ENCODE measurements at places on chromosomes 4 and X.
A peak's percentile ranks its signal among the peaks of the same experiment; 100 is the strongest.

- H3K36me3 ChIP-seq = no peaks in the 10 kb centered on the region
- no peaks in the 10 kb centered on the region for H3K27me3 ChIP-seq
- DNase-seq = peak; percentile 71
- H3K4me3 ChIP-seq = no peak overlapping the region
Measured at GRCh38 chr4:23770011-23770410, 119.8 kb downstream of the PPARGC1A start.

- no peaks in the 10 kb centered on the region for H3K36me3 ChIP-seq
- no peaks in the 10 kb centered on the region for H3K27me3 ChIP-seq
- no peak for DNase-seq
- H3K4me3 ChIP-seq = no peak overlapping the region
- no peak overlapping the region for H3K27ac ChIP-seq
Measured at GRCh38 chr4:168514249-168514852, 17.5 kb downstream of the PALLD start.

DNA sequence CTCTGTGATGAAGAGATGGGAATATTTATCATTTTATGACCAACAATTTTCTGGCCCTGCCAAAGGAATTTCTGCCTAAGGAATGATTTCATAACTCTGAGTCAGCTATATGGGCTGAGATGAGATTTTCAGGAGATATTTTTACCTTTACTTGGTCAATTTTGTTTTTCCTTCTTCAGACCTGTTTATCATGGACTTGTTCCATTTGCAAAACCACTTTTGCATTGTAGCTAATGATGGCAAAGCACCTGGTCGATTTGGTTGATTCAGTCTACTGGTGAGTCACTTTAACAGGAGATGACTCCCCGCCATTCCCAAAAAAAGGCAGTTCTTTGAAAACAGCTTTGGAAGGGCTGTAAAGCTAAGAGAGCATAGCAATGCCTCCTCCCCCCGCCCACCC, 53.3 kb downstream of the TEX13A start:
- no peak overlapping the region for H3K27ac ChIP-seq
- H3K27me3 ChIP-seq = no peaks in the 10 kb centered on the region
- H3K36me3 ChIP-seq = no peaks in the 10 kb centered on the region
- peak; percentile 23 for DNase-seq

- H3K27me3 ChIP-seq = no peaks in the 10 kb centered on the region
- no peak overlapping the region for H3K4me3 ChIP-seq
- DNase-seq = no peak
Measured at GRCh38 chr4:1822568-1823544, 29.8 kb downstream of the FGFR3 start.

DNA sequence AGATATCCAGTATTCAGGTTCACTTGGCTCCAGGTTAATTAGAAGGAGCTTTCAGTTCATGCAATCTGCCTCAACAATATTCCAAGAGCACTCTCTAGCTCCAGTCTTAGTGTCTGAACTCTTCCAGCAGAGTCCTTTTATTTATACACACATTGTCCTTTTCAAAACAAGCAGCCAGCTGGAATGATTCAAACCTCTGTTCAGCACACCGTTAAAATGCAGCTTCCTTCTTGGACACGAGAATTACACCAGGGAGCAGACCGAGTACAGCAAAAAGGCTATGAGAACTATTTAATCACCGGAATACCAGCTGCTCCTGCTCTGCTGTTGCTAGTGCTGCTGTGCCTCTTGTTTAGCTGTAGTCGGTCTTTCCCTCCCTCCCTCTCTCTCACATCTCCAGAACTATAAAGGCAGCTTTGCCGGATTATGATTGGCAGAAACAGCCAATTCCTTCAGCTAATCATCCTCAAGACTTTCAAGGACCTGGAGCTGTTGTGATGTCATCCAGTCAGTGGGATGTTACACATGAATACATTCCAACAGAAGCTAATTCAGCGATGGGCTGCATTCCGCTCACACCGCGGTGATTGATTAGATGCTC, at the start of gene NDST4:
NDST4 (minus strand) TSS at position 115 of the 601 bp plus-strand sequence. CDS start 36,584 bp downstream, outside the sequence.
- no peak within 1 kb of the TSS for H3K4me3 ChIP-seq
- no peaks in the 10 kb centered on the region for H3K4me1 ChIP-seq
- H3K27me3 ChIP-seq = no peaks in the 10 kb centered on the region
- no peak within 1 kb of the TSS for H3K27ac ChIP-seq
- no peaks in the 10 kb centered on the region for H3K36me3 ChIP-seq
- DNase-seq = peak; percentile 13

DNA sequence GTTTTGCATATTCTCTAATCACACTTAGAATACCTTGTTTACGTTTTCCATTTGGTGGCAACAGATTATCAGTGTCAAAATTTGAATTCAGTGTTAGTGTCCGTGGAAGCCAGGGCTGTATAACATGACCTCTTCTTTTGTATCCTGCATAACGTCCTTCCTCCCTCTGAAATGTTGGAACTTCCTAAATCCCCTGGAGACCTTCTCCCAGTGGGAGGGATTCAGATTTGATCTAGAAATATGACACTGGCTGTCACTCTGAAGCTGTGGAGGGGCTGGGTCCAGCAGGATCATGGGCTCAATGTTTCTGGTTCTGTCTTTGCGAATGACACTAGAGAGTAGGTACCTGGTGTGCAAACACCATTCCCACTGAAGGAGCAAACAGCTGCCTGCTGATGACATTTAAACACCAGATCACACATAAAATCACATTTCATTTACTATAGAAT, 850 bp upstream of the CXCL3 start:
- no peaks in the 10 kb centered on the region for H3K4me1 ChIP-seq
- no peak overlapping the region for H3K27ac ChIP-seq
- no peak overlapping the region for H3K4me3 ChIP-seq
- no peaks in the 10 kb centered on the region for H3K36me3 ChIP-seq
- no peaks in the 10 kb centered on the region for H3K27me3 ChIP-seq
- DNase-seq = no peak

- DNase-seq = no peak
- H3K36me3 ChIP-seq = no peaks in the 10 kb centered on the region
- H3K27me3 ChIP-seq = no peaks in the 10 kb centered on the region
- no peaks in the 10 kb centered on the region for H3K4me1 ChIP-seq
- H3K4me3 ChIP-seq = no peak overlapping the region
Measured at GRCh38 chrX:568311-568710, 62.3 kb upstream of the SHOX start.

DNA sequence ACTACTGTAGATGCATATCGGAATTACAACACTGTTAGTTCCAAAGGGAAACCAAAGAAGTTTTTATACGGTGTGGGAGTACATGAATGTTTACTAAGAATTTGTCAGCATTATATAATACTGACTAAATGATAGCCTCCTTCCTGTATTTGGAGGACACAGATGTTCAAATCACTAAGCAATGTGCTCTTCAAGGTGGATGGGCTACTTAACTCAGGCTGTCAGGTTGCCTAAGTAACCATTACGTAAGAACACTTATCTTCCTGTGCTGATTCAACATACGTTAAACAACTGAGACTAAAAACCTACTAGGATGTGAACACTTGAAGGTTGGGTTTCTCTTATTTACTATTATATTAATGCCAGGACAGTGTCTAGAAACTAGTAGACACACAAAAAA, 81.9 kb upstream of the HPGD start:
- DNase-seq = peak; percentile 3
- no peaks in the 10 kb centered on the region for H3K27me3 ChIP-seq
- H3K36me3 ChIP-seq = no peaks in the 10 kb centered on the region

DNA sequence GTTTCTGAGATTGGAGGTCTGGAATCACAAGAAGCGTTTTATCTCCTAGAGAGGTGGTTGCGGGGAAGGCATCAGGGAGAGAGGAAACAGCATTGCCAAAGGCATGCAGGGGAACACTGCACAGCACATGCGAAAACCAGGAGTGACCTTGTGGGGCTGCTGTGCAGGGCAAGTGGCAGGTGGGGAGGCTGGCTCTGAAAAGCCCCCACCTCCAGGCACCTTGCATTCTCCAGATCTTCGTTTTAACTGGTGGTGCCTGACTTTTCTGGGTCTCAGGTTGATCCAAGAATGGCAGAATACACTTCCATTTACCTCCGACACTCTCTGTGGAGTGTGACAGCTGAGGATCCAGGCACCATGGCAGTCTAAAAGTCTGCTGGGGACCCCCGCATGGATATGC, 209.4 kb upstream of the LEF1 start:
- no peaks in the 10 kb centered on the region for H3K36me3 ChIP-seq
- DNase-seq = no peak
- H3K4me3 ChIP-seq = no peak overlapping the region
- H3K27ac ChIP-seq = no peak overlapping the region

DNA sequence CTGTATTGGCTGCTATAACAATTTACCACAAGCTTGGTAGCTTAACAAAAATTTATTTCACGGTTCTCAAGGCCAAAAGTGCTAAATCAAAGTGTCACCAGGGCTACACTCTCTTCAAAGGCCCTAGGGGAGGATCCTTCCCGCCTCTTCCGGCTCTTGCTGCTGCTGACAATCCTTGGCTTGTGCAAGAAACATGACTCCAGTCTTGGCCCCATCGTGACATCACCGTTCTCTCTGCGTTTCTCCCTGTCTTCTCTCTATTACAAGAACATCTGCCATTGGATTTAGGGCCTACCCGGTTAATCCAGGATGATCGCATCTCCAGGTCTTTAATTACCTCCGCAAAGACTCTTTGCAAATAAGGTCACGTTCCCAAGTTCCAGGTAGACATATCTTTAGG, 10.4 kb upstream of the CLCN4 start:
- H3K27ac ChIP-seq = no peak overlapping the region
- H3K4me1 ChIP-seq = peaks cover 4% of the 10 kb centered on the region
- DNase-seq = no peak
- no peak overlapping the region for H3K4me3 ChIP-seq
- H3K27me3 ChIP-seq = no peaks in the 10 kb centered on the region
- peaks cover 12% of the 10 kb centered on the region for H3K36me3 ChIP-seq

DNA sequence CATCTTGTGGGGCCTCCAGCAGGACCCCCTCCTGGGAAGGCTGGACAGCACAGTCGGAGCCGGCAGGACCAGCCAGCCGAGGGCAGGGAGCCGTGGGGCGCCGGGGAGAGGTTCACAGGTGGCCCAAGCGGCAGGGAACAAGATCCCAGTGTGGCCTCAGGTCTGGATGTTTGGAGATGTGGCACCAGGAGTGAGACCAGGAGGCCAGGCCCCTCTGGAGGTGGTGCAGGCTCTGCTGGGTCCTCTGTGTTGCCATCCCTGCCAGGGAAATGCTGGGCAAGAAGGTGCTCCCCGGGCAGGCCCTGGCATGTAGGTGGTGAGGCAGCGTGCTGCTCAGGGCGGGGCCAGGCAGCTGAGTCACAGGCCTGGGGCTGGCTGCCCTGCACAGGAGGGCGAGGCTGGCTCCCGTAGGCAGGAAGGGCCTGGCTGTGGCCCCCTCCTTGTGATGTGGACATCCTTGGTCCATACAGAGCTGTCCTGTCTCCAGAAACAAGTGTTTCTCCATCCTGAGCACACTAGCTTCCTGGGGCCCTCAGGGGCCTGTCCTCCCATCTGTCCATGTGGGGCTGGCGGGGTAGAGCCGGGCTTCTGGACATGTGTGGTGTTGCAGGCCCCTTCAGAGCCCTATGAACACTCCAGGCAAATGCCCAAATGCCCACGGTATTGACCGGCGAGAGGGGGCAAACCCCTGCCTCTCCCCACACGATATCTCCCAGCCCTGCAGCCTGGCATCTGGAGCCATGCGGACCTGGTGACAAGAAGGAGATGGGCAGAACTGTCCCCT, 4.8 kb upstream of the HGFAC start:
- H3K36me3 ChIP-seq = no peaks in the 10 kb centered on the region
- H3K4me3 ChIP-seq = no peak overlapping the region
- H3K27me3 ChIP-seq = no peaks in the 10 kb centered on the region

GRCh38 chr4:25297528-25298242, 14.9 kb upstream of the ZCCHC4 start:
- no peaks in the 10 kb centered on the region for H3K27me3 ChIP-seq
- H3K4me3 ChIP-seq = no peak overlapping the region
- no peaks in the 10 kb centered on the region for H3K36me3 ChIP-seq
- H3K4me1 ChIP-seq = peaks cover 2% of the 10 kb centered on the region

GRCh38 chrX:56783450-56783831, 54.4 kb downstream of the NBDY start:
- peaks cover 16% of the 10 kb centered on the region for H3K4me1 ChIP-seq
- H3K4me3 ChIP-seq = no peak overlapping the region
- H3K27ac ChIP-seq = peak overlapping the region; percentile 17
- no peaks in the 10 kb centered on the region for H3K27me3 ChIP-seq

GRCh38 chr4:83780053-83780733, 244.3 kb downstream of the GPAT3 start:
- H3K36me3 ChIP-seq = no peaks in the 10 kb centered on the region
- H3K27me3 ChIP-seq = no peaks in the 10 kb centered on the region
- no peaks in the 10 kb centered on the region for H3K4me1 ChIP-seq
- H3K27ac ChIP-seq = no peak overlapping the region
- peak; percentile 64 for DNase-seq

- no peaks in the 10 kb centered on the region for H3K27me3 ChIP-seq
- no peak for DNase-seq
- no peaks in the 10 kb centered on the region for H3K4me1 ChIP-seq
Measured at GRCh38 chrX:79719568-79720231, 294.9 kb upstream of the TBX22 start.

DNA sequence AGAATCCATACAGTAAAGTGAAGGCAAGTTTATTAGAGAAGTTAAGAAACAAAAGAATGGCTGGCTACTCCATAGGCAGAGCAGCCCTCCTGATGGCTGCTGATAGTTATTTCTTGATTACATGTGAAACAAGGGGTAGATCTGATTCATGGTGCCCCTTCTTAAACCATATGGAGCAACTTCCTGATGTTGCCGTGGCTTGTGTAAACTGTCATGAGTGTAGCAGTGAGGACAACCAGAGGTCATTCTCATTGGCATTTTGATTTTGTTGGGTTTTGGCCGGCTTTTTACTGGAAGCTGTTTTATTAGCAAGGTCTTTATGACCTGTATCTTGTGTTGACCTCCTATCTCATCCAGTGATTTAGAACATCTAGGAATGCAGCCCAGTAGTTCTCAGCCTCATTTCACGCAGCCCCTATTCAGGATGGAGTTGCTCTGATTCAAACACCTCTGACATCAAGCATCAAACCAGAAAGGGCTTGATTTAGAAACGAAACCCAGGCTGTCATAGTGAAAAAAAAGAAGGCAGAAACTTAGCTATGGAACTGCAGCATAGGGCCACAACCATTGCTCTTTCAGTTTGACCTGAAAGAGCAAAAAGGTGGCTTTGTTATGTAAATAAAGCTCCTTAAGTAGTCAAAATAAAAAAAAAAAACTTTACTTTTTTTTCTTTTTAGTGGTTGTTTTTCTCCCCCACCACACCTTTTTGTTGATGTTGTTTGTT, 37.8 kb downstream of the SPCS3 start:
- H3K36me3 ChIP-seq = peaks cover 2% of the 10 kb centered on the region
- no peak overlapping the region for H3K27ac ChIP-seq
- no peaks in the 10 kb centered on the region for H3K4me1 ChIP-seq
- DNase-seq = no peak
- H3K27me3 ChIP-seq = no peaks in the 10 kb centered on the region

GRCh38 chr4:76753814-76754213, 144.1 kb downstream of the SOWAHB start:
- peak overlapping the region; percentile 85 for H3K27ac ChIP-seq
- no peak overlapping the region for H3K4me3 ChIP-seq
- no peaks in the 10 kb centered on the region for H3K27me3 ChIP-seq
- H3K4me1 ChIP-seq = peaks cover 23% of the 10 kb centered on the region

- H3K4me3 ChIP-seq = no peak overlapping the region
- no peaks in the 10 kb centered on the region for H3K36me3 ChIP-seq
- DNase-seq = no peak
- no peaks in the 10 kb centered on the region for H3K27me3 ChIP-seq
Measured at GRCh38 chrX:127011629-127012028, 192.1 kb downstream of the PRR32 start.

- no peak overlapping the region for H3K4me3 ChIP-seq
- H3K27me3 ChIP-seq = no peaks in the 10 kb centered on the region
- DNase-seq = no peak
- H3K4me1 ChIP-seq = peaks cover 7% of the 10 kb centered on the region
Measured at GRCh38 chrX:56786889-56787733, 58.1 kb downstream of the NBDY start.

Measured in trophoblast cell (in vitro differentiated cells and primary cell).